ENCODE measurements at places on chromosomes 7 and 10.

- no peak for DNase-seq
Measured at GRCh38 chr10:33418301-33418700, 83.8 kb upstream of the NRP1 start.

DNA sequence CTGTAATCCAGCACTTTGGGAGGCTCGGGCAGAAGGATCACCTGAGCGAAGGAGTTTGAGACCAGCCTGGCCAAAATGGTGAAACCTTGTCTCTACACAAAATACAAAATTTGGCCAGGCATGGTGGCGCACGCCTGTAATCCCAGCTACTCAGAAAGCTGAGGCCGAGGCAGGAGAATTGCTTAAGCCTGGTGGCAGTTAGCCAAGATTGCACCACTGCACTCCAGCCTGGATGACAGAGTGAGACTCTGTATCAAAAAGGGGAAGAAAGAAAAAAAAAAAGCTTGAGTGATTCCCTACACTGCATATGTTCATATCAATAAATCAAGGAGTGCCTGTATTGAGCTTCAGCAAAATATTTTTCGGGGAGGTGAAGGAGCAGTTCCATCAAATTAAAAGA lies 45.8 kb upstream of the SRRM3 start:
- no peak for DNase-seq

DNA sequence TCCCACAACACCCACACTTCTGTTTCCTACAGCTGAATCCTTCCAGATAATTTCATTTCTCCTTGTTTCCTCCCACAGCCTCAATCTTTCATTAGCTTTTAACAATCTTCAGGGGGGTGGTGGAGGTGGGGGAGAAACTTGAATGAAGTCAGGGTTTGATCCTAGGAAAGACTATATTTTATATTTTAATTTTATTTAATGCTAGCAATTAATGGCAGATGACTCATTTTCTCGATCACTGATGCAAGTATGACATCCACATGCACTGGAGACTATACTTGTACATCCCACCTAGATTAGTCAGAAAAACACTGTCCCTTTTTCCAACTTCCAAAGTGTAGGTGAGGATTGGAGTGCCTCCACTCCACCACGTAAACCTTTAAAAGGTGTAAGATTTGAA lies 1181.3 kb upstream of the AUTS2 start:
- no peak for DNase-seq

DNA sequence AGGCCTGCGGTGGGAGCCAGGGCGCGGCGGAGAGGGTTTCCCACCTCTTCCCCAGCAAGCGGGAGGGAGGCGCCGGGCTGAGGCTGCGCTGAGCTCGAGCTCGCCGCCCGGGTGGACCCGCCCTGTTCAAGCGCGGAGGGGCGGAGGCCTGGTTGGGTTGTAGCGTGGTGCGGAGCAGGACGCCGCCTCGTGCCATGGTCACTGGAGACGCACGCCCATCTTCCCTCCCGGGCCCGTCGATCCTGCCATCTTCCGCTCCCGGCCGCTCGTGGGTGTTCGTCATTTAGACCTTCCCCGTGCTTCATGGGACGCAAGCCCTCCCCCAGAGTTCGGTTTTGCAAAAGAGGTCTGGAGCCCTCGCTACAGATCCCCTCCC lies 9.3 kb upstream of the EN2 start:
- no peak for DNase-seq

- DNase-seq = no peak
Measured at GRCh38 chr10:122033224-122033926, 44.4 kb downstream of the TACC2 start.

GRCh38 chr7:101936223-101936610 lies 118.8 kb downstream of the CUX1 start:
- no peak for DNase-seq

- DNase-seq = no peak
Measured at GRCh38 chr10:69703766-69704630, 74.0 kb downstream of the FAM241B start.

- no peak for DNase-seq
Measured at GRCh38 chr7:49001610-49002033, 77.3 kb downstream of the CDC14C start.
